ENCODE measurements at places on chromosomes 3 and 15.
A peak's percentile ranks its signal among the peaks of the same experiment; 100 is the strongest.

- no peak for DNase-seq
These were observed 118.8 kb downstream of the LPP start for GRCh38 chr3:188272481-188273372.

- DNase-seq = no peak
These were observed 36.6 kb upstream of the EPHB3 start for GRCh38 chr3:184524981-184525336.

DNA sequence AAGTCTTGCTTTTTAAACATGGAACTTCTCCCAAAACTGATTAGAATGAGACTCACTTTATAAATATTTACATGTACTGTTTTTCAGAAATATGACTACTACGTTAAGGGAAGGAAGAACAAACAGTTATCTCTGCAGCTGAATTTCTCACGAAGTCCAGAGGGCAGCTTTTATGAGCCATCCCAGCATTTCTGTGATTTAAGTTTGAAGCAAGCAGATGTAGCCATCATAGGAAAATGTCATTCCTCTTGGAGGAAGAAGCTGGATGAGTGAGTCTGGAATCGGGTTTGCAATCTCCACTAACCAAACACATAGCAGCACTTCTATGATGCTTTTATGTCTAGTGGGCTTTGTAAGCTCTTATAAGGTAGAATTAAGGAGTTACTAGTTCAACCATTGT is 53.7 kb downstream of the SCN11A start:
- no peak for DNase-seq

DNA sequence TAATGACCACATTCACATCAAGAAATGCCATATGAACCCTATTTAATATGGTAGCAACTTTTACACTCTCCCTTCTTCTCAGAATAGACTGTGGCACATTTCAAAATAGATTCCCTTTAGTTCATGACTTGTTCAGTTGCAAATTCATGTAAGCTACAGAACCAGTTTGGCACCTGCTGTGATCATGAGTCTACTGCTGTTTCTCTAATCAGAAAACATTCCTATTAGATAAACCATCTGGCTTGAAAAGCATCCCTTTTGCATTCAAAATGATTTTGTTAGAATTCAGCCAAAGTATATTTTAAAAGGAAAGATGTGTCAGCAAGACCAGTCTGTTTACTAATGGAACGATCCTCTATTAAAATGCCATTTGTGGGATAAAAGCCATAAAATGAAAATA is 304.4 kb downstream of the BCHE start:
- DNase-seq = no peak

DNA sequence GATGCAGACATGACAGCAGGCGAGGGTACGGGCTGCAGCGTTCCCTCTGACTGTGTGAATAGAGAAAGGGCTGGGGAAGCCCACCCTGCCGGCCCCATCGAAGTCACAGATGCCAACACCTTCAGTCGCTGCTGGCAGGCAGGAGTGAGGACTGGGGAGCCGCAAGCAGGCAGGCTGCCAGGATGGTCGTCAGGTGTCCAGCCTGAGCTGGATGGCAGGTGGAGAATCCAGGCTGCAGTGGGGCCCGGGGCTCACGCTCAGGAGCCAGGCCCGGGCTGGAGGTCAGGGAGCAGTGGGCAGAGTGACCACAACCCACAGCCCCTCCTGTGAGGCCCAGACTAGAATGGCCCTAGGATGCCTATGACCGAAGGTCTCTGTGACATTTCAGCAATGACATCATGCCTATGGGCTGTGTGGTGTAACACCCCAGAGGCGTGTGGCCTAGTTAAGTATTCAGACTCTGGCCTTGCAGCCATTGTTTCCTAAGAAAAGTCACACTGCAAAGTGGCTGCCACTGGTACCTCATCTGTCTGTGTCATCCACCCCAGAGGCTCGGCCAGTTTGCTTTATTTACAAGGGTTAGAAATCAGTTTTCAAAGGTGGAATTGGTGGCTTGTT is 15.7 kb downstream of the PRR23E start:
- no peak for DNase-seq

DNA sequence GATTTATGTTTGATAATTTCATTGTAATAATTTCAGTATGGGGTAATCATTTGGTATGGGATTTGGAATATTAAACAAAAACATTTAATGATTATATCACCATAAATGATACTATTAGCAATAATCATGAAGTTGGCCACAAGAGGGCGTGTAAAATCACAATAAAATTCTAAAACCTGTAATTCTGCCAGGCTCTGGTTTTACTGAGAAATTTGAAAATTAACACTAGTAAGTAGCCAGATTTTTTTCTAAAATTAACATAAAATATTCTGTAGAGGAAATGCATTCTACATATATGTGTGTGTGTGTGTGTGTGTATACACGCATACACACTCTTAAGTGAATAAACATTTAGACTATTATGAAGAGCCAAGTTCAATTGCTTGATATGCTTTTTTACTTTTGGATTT is 40.5 kb downstream of the FEZF2 start:
- no peak for DNase-seq

GRCh38 chr3:37887824-37888223 is 26.1 kb downstream of the CTDSPL start:
- no peak for DNase-seq

DNA sequence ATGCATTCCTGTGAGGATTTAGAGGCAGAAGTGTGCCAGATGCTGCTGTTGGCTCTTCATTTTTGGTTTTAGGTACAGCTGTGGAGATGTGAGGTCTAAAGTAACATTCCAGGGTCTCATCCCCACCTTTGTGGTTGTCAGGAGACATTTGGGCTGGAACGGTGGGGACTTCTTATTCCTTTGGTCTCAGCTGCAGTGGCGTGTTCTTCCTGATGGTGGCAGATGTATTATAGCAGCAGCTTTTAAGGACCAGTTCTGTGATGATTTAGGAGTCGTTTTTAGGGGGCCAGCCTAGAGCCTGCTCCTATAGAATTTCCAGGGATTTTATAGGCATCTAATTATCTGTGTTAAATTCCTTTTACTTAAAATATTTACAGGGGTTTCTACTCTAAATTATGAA is 221.0 kb upstream of the EOMES start:
- no peak for DNase-seq

DNA sequence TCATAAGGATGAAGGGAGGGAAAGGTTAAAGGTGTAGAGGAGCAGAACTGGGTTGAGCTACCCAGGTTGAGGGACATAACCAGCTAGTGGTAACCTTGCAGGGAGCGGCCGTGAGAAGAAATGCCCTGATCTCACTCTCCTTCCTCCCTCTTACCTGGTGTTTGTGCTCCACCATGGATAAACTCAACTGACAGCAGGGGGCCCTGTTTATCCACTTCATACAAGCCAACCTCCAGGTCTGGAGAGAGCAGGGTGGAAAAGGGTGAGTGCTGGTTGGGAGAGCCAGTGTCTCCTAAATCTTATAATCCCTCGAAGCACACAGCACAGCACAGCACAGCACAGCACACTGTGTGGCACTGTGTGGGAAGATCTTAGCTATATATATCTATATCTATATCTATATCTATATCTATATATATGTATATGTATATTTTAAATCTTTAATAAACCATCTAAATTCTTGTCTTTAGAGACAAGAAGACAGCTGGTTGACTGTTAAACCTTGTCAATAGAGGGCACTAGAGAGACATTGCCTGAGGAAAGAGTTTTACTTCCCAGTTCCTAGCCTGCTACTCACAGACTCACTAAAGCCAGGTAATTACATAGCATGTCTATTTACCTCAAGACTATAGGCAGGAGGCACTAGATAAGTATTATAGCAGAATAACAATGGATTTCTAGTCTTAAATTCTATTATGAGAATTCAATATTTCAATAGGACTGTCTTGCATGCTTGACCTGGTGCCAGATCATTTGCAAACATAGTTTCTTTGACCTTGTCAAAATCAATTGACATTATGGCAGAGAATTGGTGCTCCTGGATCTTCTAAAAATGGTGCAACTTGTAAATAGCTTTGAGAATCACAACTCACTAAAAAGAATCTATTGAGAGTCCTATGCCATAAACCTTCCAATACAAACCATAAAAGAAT is 21.7 kb upstream of the FMN1 start:
- peak; percentile 47 for DNase-seq

All from germinal center (tissue), 1 donor.